ENCODE measurements at places on chromosomes 1 and 21.

DNA sequence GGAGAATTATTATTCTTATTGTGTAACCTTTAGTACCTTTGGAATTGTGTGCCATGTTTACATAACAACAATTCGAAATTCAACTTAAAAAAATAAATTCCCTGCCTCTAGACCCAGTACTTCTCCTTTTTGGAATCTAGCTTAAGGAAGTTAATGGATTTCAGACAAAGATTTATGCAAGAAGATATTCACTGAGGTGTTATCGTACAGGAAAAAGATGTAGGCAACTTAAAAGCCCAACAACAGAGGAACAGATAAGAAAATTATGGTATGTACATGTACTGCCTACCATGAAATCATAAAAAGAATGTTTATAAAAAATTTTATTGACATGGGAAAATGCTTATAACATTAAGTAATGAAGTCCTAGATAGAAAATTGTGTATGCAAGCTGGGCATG lies 18.2 kb upstream of the STMN1 start:
- DNase-seq = no peak

- no peak for DNase-seq
Observed at GRCh38 chr1:114455102-114455785, 55.8 kb downstream of the TRIM33 start.

- DNase-seq = no peak
Observed at GRCh38 chr1:54825696-54826095, 24.6 kb upstream of the TTC22 start.

DNA sequence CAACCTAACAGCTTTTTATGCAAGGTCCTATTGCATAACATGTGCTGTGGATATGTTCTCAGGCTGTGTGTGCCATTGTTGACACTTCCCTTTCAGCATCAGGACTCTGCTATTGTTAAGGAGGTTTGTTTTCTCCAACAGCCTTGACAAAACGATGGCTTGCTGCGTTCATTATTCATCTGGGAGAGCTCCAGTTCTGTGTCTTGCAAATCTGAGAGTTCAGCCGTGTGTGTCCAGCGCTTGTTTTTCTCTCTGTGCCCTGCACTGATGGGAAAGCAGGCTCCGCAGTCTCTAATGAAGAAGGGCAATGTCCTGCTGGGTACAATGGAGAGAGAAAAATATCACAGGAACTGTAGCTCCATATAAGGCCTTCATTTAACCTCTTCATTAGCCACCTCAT lies 63.7 kb downstream of the CLDN17 start:
- no peak for DNase-seq

GRCh38 chr1:232937741-232938375 lies 12.6 kb upstream of the NTPCR start:
- no peak for DNase-seq

DNA sequence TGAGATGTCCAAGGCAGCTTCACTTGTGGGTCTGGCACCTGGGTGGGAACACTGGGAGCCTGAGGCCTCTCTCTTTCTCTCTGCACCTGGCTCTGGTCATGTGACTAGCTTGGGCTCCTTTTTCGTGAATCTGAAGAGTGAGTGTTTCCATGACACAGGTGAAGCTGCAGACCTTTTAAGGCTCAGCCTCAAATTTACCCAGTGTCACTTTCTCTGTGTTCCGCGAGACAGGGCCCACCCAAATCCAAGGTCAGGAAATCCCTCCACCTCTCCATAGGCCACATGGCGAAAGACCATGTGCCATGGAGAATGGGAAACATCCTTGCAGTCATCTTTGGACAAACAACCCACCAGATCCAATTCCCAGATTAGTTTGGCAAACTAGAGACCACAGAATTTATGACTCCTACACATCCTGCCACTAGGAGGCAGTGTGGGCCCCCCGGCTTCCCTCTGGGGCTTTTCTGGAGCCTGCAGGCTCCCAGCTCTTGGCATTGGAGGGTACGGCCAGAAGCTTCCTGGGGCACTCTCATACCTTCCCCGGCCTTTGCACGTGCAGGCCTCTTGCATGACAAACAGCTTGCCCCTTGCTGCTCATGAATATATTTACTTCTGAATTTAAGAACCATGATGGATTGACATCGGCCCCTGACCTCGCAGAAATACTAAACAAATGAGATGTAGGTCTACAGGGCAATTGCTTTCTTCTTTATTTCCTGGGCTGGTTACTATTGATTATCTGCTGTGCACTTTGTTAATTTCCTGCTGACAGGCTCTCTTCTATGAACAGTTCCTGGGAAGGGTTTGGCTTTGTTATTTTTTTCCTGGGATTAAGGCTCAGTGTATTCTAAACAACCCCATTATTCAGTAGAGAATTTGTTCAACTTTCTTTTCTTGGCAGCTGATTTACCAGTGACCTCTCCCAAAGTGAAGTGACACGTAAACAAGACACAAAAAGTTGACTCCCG lies 180.7 kb downstream of the KAZN start:
- DNase-seq = no peak

DNA sequence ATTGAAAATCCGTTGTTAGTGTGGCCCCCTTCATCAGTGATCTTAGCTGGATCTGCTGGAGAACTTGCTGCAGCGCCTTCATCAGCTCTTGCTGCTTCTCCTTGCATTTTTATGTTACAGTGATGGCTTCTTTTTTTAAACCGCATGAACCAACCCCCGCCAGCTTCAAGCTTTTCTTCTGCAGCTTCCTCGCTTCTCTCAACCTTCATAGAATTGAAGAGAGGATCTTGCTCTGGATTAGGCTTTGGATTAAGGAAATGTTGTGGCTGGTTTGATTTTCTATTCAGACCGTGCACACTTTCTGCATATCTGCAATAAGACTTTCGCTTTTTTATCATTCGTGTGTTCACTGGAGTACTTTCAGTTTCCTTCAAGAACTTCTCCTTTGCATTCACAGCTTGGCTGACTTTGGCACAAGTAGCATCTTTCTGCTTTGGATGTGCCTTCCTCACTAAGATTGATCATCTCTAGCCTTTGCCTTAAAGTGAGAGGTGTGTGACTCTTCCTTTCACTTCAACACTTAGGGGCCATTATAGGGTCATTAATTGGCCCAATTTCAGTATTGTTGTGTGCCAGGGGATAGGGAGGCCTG lies 13.1 kb downstream of the RNF187 start:
- DNase-seq = no peak

DNA sequence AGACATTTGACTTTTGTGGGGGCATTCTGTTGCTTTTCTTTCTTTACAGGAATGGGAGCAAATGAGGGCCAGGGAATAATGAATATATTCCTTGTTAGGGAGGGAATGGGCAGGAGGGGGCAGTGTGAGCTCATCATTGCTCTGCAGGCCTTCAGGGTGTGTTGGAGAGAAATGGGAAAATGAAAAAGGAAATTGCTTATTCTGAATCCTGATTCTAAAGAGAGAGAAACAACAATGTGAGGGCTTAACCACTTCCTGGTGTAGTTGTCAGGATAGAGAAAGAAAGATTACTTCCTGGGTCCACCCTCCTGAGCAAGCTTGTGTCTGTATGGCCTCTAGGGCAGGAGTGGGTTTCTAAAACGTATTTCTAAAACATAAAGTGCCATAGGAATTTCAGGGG lies 28.3 kb downstream of the VANGL2 start:
- peak; percentile 51 for DNase-seq

DNA sequence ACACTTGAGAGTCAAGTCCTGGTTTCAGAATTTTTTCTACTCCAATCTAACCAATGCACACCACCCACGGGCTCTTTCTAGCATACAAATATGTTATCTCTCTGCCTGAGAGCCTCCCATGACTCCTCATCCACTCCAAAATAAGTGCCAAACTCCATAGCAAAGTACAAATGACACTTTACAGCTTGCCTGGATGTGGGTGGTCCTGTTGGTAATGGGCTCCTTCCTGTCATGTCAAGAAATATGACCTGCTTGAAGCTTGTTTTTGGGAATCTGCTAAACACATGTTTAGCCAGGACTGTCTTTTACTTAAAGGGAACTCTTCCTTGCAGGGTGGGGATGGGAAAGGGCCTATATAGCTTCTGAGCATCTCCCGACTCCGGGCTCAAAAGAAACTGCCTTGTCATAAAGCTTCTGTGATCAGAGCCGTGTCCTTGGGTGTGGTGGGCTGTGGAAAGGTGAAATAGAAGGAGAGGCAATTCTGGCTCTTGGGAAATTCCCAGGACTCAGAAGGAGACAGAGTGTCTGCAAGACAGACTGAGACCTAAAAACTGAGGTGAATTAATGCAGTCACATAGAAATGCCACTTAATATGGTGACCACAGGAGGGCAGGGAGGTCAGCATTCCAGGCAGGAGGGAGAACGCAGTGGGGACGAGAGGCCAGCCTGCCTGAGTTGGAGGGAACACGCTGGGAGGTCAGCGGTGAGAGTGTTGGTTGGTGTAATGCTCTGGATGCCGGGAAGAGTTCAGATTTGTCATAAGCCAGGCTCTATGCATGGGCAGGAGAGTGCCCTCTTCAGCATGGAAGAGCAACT lies 6.1 kb upstream of the IGFN1 start:
- DNase-seq = no peak

GRCh38 chr21:45056296-45056904 lies 18.0 kb upstream of the ADARB1 start:
- DNase-seq = no peak

DNA sequence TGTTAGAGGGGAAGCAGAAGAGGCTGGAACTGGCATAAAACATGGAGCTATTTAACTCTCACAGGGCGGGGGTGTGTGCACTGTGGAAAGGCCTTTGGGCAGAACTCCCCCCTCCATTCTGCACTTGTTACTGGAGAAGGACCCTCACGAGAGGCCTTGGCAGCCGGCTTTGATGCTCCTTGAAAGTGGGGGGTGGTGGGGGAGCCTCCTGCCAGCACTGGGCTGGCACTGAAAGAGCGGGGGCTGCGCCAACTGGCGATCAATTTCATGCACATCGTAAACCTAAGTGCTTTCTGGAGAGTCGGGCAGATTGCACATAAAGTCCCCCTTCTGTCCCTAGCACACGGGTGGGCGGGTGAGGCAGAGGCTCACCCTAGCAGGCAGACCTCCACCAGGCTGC lies 28.9 kb downstream of the FOXO6 start:
- DNase-seq = no peak

- DNase-seq = no peak
Observed at GRCh38 chr1:48701445-48701844, 75.2 kb downstream of the BEND5 start.

GRCh38 chr1:4121834-4122512 lies 221.9 kb upstream of the C1orf174 start:
- DNase-seq = no peak

DNA sequence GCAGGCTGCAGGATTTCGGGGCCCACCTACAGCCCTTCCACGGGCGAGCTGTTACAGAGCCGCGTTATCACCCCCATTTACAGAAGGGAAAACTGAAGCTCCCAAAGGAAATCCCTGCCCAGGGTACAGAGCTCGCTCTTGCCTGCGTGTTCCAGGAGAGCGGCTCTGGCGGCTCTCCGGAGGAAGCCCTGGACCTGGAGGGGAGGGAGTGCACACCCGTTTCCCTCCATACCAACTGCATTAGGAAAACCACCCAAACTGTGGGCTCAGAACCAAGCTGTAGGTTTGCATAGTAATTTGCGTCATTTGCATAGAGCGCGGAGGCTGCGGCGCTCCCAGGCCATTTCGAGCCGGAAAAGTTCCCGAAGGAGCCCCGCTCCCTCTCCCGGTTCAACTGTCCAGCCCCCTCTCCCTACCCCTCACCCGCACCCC lies 24.7 kb upstream of the ADGRB2 start:
- DNase-seq = no peak

- no peak for DNase-seq
Observed at GRCh38 chr1:218482683-218483082, 137.5 kb downstream of the TGFB2 start.

- DNase-seq = no peak
Observed at GRCh38 chr21:37555672-37556261, 189.2 kb downstream of the DYRK1A start.

- no peak for DNase-seq
Observed at GRCh38 chr1:34926894-34927293, 2.6 kb downstream of the DLGAP3 start.

DNA sequence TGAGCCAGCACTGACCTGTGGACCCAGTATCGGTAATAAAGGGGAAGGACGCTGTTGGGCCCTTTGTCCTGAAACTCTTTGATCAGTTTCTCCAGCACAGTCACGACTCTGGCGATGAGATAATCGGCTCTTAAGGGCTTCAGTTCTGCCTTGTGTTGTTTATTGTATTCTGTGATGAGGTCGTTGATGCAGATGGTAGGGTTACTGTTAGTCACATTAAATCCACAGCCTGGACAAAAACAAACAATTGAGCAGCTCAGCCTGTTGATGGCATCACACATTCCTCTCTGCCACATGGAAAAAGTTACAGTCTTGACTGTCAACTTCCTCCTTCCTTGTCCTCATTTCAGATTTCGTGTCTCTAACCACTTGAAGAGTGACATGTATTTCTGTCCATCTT lies 57.6 kb downstream of the SIM2 start:
- DNase-seq = no peak

GRCh38 chr1:16046842-16047241 lies 3.3 kb downstream of the CLCNKB start:
- DNase-seq = no peak

- DNase-seq = peak; percentile 95
Observed at GRCh38 chr1:42165511-42166210, 1.1 kb upstream of the GUCA2A start.

DNA sequence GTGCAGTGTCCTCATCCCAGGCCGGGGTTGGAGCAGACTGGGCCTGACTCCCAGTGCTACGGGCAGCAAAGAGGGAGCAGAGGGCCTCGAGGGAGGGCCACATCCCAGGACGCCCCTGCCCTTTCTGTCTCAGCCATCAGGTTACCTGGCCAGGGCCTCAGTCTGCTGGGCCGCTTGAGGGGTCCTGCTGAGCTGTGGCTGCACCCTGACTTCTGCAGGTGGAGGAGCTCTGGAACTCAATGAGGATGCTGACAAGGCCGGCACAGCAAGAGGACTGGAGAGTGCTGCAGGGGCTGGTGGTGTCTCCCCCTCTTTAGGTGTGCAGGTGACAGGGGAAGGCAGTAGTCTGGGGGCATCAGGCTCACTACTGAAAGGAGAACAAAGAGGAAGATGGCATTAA lies 3.3 kb downstream of the ZNF692 start:
- DNase-seq = no peak

DNA sequence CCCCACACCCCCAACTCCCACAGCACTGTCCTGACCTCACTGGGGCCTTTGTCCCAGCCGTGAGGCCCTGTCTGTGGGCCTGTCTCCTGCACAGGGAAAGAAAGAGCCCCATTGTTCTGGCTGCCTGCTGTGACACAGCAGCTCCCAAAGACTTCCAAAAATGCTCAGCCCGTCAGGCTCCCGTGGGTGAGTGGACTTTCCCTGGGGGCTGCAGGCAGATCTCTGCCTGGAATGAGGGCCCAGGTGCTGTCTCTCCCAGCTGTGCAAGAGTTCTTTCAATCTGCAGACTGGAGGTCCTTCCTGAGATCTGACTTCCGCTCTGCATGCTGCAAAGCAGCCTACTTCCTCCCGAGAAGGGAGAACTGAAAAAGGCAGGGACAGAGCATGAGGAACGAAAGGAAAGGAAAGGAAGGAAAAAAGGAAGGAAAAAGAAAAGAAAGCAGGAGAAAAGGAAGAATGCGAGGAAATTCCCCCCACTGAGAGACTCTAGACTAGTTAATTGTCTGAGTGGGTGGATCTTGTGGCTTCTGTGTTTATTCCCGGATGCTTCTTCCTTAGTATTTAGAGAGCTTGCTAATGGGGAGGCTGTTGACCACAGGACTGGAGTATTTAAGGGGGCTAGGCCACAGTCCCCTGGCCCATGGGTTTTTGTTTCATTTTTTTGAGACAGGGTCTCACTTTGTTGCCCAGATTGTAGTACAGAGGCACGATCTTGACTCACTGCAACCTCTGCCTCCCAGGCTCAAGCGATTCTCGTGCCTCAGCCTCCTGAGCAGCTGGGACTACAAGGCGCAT lies 15.0 kb downstream of the NES start:
- no peak for DNase-seq

GRCh38 chr1:155261493-155261851 lies 688 bp downstream of the SCAMP3 start:
- DNase-seq = no peak

Data from mucosa of descending colon (tissue), 3 donors.